Spinal cord (tissue), 10 donors: ENCODE measurements at places on chromosomes 6 and 20. TPM values are rescaled to one million over a fixed set of nuclear protein-coding genes. Genes with fewer than 3 reads are reported as not detected.

The PLEKHG1 gene
- total RNA-seq = 34.4 TPM

DNA sequence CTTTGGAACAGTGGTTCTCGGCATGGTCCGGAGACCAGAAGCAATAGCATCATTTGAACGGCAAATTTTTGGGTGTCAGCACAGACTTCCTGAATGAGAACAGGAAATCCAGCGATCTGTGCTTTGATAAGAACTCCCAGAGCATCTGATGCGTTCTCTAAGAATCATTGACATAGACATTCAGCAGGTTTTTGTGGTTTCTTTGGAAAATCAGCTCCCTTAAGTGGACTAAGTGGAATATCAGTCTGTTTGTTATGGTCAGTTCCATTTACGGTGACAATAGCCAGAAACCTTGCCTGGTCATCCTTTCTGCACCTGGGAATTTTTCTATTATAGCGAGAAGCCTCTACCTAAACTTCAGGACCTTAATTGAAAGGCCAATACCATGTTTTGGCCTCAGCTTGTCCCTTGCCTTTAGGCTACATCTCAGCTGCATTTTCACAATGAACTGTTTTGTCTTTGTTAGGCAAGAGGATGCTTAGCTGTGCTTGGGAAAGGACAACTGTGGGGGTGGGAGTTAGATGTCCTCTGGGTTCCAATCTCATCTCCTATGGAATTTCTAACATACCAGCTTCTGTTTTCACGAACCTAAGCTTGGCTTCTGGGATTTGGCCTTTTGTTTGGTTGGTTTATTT lies 299.7 kb downstream of the CDKAL1 start:
- H3K27me3 ChIP-seq = no peaks in the 10 kb centered on the region
- no peak overlapping the region for H3K27ac ChIP-seq
- no peaks in the 10 kb centered on the region for H3K36me3 ChIP-seq
- no peak overlapping the region for H3K4me3 ChIP-seq
- no peaks in the 10 kb centered on the region for H3K4me1 ChIP-seq

The C20orf144 gene
- total RNA-seq = not detected

GRCh38 chr6:20575704-20576451 lies 41.6 kb downstream of the CDKAL1 start:
- DNase-seq = no peak
- no peaks in the 10 kb centered on the region for H3K27me3 ChIP-seq
- H3K27ac ChIP-seq = no peak overlapping the region
- H3K36me3 ChIP-seq = peaks cover 2% of the 10 kb centered on the region

The C2 gene
- total RNA-seq = 23.1 TPM

DNA sequence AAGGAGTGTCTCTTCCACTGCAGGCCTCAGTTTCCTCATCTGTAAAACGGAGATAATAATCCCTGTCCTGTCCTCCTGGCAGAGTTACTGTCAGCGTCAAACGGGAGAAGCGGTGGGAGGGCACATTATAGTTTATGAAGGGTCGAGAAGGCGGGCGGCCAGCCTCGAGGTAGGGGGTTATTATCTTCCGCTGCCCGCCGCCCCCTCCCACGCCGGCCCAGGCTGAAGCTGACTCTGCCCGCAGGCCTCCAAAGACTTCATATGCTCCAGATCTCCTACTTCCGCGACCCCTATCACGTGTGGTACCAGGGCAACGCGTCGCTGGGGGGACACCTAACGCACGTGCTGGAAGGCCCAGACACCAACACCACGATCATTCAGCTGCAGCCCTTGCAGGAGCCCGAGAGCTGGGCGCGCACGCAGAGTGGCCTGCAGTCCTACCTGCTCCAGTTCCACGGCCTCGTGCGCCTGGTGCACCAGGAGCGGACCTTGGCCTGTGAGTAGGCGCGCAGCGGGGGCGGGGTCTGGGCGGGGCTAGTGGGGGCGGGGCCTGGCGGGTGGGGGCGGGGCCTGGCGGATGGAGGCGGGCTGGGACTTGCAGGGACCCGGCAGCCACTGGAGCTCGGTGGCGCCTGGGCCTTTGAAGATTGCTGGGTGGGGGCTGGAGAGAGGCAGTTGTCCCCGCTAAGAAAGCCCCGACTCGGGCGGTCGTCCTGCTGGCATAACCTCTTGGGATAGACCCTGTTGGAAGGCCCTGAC lies 2.8 kb downstream of the PROCR start:
- no peak overlapping the region for H3K27ac ChIP-seq
- peaks cover 15% of the 10 kb centered on the region for H3K4me1 ChIP-seq
- peaks cover 3% of the 10 kb centered on the region for H3K27me3 ChIP-seq
- no peak overlapping the region for H3K4me3 ChIP-seq
- H3K36me3 ChIP-seq = peaks cover 4% of the 10 kb centered on the region

The CENPW gene
- 3.7 TPM for total RNA-seq
